Activated CD4-positive, alpha-beta T cell treated with anti-CD3 and anti-CD28 coated beads, Interleukin-2, amount 10 ng/mL, durations not matched to agents 7 days and 5 days (primary cell): ENCODE measurements at places on chromosomes 3 and 15. TPM values are rescaled to one million over a fixed set of nuclear protein-coding genes. Genes with fewer than 3 reads are reported as not detected.

DNA sequence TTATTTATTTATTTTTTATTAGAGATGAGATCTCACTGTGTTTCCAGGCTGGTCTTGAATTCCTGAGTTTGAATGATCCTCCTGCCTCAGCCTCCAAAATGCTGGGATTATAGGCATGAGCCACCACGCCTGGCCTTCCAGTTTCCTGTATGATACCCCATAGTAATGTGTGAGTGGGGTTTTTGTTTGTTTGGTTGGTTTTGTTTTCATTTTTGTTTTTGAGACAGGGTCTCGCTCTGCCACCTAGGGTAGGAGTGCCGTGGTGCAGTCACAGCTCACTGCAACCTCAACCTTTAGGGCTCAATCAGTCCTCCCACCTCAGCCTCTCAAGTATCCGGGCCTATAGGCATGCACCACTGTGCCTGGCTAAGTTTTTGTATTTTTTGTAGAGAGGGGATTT is 30.9 kb downstream of the GOLM2 start:
- peaks cover 7% of the 10 kb centered on the region for H3K4me1 ChIP-seq
- no peak overlapping the region for H3K4me3 ChIP-seq
- no peak for DNase-seq
- H3K36me3 ChIP-seq: peaks cover 2% of the 10 kb centered on the region
- no peaks in the 10 kb centered on the region for H3K27me3 ChIP-seq

- H3K36me3 ChIP-seq: no peaks in the 10 kb centered on the region
- no peak overlapping the region for H3K4me3 ChIP-seq
- no peaks in the 10 kb centered on the region for H3K4me1 ChIP-seq
- DNase-seq: no peak
Observed at GRCh38 chr15:62606376-62607113, 436.0 kb upstream of the TPM1 start.

GRCh38 chr15:80105595-80105994 is 46.1 kb downstream of the ZFAND6 start:
- no peaks in the 10 kb centered on the region for H3K27me3 ChIP-seq
- peaks cover 11% of the 10 kb centered on the region for H3K4me1 ChIP-seq
- no peak for DNase-seq
- H3K4me3 ChIP-seq: no peak overlapping the region
- peaks cover 5% of the 10 kb centered on the region for H3K36me3 ChIP-seq

DNA sequence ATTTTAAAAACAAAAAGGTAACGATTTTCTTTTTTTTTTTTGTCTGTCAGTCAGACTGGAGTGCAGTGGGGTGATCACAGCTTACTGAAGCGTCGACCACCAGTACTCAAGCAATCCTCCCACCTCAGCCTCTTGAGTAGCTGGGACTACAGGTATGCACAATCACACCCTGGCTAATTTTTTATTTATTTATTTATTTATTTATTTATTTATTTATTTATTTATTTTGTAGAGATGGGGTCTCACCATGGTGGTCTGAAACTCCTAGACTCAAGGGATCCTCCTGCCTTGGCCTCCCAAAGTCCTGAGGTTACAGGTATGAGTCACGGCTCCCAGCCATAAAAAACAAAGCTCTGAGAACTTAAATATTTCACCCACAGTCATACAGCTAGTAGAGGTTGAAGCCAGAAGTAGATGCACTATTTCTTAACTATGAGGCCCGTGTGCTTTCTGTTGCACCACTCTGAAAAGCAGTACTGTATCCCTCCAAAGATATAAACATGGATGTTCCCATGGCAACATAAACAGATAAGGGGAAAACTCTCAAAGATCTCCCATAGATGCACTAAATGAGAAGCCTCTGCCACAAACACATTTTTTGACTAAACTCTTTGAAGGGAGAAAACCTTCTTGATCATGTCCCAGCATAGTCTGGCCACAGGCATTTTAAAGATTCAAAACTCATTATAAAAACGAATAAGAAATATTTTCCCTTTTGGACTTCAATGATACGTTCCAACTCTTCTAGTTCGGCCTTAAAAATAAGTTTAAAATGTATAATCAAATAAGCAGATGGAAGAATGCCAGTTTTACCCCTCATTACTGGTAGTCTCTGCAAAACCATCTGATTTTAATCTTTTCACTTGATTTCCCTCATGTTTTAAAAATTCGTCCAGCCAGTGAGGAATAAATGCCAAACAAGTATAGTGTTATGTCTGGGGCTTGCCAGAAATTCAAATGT is 162.3 kb upstream of the ARHGEF26 start:
- H3K4me1 ChIP-seq: no peaks in the 10 kb centered on the region
- no peak overlapping the region for H3K4me3 ChIP-seq
- peaks cover 8% of the 10 kb centered on the region for H3K27me3 ChIP-seq
- no peak for DNase-seq
- no peaks in the 10 kb centered on the region for H3K36me3 ChIP-seq

GRCh38 chr3:17967953-17968607 is 225.6 kb upstream of the TBC1D5 start:
- no peaks in the 10 kb centered on the region for H3K27me3 ChIP-seq
- H3K4me3 ChIP-seq: no peak overlapping the region
- H3K27ac ChIP-seq: no peak overlapping the region
- H3K4me1 ChIP-seq: peaks cover 7% of the 10 kb centered on the region
- DNase-seq: no peak
- H3K36me3 ChIP-seq: no peaks in the 10 kb centered on the region

DNA sequence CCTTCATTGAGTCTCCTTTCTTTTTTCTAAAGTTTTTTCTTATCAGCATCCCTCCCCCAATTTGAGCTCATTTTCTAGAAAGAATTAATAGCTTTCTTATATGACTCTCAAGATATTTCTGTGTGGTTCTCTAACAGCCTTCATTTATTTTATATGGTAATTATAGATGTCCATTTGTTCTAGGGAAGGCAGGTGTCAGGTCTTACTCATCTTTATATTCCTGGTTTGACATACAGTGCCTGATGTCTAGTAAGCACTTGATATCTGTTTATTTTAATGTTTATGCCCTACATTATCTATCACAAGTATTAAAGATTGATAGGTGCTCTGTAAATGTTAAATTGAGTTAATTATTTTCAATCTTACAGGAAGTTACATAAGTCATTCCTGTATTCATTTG is 426.7 kb upstream of the TPRG1 start:
- no peak for DNase-seq
- no peak overlapping the region for H3K27ac ChIP-seq
- H3K4me1 ChIP-seq: no peaks in the 10 kb centered on the region
- H3K36me3 ChIP-seq: no peaks in the 10 kb centered on the region

GRCh38 chr3:123055352-123055751 is 11.5 kb upstream of the PDIA5 start:
- no peak for DNase-seq
- peaks cover 13% of the 10 kb centered on the region for H3K27me3 ChIP-seq
- no peak overlapping the region for H3K4me3 ChIP-seq
- no peaks in the 10 kb centered on the region for H3K4me1 ChIP-seq
- no peaks in the 10 kb centered on the region for H3K36me3 ChIP-seq
- H3K27ac ChIP-seq: no peak overlapping the region

TTC21A gene
- total RNA-seq: 5.1 TPM

ARIH2 gene
- 95.0 TPM for total RNA-seq
